Activated CD4-positive, alpha-beta T cell treated with anti-CD3 and anti-CD28 coated beads for 36 hours (primary cell): ENCODE measurements at places on chromosomes 11 and 22. TPM values are rescaled to one million over a fixed set of nuclear protein-coding genes. Genes with fewer than 3 reads are reported as not detected.
A peak's percentile ranks its signal among the peaks of the same experiment; 100 is the strongest.

DNA sequence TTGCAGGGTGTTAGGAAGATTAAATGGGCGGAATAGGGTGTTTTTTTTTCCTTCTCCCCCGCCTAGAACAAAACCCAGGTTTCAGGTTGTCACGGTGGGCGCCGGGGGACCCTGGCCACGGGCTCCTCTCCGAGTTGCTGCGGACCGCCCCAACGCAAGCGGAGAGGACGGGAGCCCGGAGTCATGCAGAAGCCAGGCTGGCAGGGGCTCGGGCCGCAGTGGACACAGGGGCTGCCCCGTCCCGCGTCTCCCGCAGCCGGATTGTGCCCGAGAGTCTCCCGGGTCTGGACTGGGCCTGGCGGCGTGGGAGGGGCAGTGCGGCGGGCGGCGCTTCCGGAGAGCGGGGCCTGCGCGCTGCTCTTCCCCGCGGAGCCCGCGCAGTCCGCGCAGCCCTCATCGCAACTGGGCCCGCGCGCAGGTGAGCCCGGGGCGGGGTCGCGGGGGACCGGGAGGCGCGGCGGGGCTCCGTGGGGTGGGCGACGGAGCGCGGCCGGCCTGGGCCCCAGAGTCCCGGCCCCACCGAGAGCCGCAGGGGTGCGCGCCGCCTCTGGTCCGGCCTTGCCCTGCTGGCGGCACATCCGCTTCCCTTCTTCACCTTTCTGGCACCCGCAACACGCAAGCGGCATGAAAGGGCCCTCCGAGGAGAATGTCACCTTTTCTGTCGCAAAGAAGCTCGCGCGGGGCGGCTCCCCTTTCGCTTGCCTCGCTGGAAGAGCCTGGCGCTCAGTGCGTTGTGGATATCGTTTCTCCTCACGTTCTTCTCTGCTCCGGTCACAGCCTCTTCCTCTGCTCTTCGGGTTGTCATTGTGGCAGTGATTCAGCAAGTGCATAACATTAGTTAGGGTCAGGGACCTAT is at the start of gene TIRAP:
TIRAP (plus strand) TSS at position 358 of the 856 bp plus-strand sequence. CDS start 7,802 bp downstream, outside the sequence.
- peaks cover 46% of the 10 kb centered on the region for H3K4me1 ChIP-seq
- peak within 1 kb of the TSS; percentile 81 for H3K4me3 ChIP-seq
- no peaks in the 10 kb centered on the region for H3K27me3 ChIP-seq
- H3K36me3 ChIP-seq, result peaks cover 6% of the 10 kb centered on the region
- peak; percentile 76 for DNase-seq

DNA sequence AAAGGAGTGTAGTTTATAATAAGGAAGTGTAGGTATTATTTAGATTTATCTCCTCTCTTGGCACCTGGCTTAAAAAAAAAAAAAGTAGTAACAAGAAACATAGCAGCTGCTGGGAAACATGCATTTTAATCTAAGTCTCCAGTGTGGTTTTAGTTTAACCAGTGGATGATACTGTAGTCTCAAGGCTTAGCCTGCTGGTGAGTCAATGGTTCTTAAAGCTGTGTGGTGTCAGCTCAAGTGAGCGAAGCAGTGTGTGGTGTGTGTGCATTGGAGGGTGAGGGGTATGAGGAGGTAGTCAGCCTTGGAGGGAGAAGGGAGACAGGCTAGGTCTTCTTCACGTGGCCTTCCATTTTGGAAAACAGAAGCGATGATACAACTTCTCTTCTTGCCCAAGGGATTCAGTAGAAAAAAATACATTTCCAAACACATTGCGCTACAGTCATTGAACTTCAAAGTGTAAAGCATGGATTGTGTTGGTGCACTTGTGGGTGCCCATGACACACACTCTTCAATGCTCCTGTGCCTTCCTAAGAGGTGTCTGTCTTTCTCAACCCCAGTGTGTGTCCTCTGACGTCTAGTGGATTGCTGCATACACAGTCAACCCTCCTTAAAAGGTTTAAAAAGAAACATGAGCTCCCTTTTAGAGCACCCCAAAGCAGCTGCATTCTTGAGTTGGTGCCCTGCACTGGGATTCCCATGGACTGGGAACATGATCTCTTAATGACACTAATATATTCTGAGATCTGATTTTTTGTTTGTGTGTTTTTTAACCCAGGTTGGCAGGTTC is 40.1 kb downstream of the ZBTB16 start:
- no peak for DNase-seq
- H3K4me3 ChIP-seq, result no peak overlapping the region
- H3K27me3 ChIP-seq, result no peaks in the 10 kb centered on the region
- H3K36me3 ChIP-seq, result no peaks in the 10 kb centered on the region
- no peak overlapping the region for H3K27ac ChIP-seq
- H3K4me1 ChIP-seq, result peaks cover 32% of the 10 kb centered on the region

- no peak overlapping the region for H3K4me3 ChIP-seq
- peaks cover 21% of the 10 kb centered on the region for H3K27me3 ChIP-seq
- no peak overlapping the region for H3K27ac ChIP-seq
- DNase-seq, result no peak
Measured at GRCh38 chr11:125369808-125370207, 126.3 kb downstream of the FEZ1 start.

DNA sequence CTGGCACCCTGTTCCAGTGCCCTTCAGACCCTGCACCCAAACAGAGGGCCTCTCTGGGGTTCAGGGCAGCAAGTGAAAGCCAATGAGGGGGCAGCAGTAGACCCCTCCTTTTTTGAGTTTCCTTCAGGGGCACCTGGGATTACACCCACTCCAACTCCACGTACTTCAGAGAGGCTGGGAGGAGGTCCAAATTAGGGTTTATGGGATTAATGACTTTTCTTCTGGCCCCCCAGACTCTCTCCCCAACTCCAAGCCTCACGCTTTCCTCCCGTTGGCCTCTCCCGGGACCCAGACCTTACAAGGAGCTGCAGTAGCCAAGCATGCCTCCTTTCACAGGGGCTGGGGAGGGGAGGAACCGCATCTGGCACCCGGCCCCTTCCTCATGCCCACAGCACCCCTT is 101.7 kb downstream of the NECTIN1 start:
- DNase-seq, result no peak
- no peak overlapping the region for H3K4me3 ChIP-seq
- no peaks in the 10 kb centered on the region for H3K36me3 ChIP-seq
- no peak overlapping the region for H3K27ac ChIP-seq

GRCh38 chr11:120383518-120384155 is 47.4 kb downstream of the ARHGEF12 start:
- no peak for DNase-seq
- H3K4me1 ChIP-seq, result no peaks in the 10 kb centered on the region
- H3K4me3 ChIP-seq, result no peak overlapping the region
- no peak overlapping the region for H3K27ac ChIP-seq

DNA sequence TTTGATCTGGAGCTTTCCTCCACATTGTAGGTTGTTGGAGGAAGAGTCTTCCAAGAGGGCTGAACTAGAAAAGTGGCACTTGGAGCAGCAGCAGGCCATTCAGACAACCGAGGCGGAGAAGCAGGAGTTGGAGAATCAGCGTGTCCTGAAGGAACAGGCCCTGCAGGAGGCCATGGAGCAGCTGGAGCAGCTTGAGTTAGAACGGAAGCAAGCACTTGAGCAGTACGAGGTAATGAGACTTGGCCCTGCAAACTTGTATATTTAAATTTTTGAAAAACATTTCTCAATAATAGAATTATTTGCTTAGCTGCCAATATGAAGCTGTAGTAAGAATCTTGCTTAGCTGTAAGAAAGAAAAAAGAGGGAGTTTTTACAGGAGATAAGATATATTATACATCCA is 84.0 kb downstream of the SWAP70 start:
- H3K4me3 ChIP-seq, result no peak overlapping the region
- H3K27me3 ChIP-seq, result no peaks in the 10 kb centered on the region
- H3K27ac ChIP-seq, result no peak overlapping the region
- peaks cover 15% of the 10 kb centered on the region for H3K4me1 ChIP-seq

HBG1 gene
- not detected for total RNA-seq

YPEL1 gene
- 1.5 TPM for total RNA-seq

CAVIN3 gene
- 25.5 TPM for total RNA-seq

FGF3 gene
- not detected for total RNA-seq

ZNF70 gene
- 1.7 TPM for total RNA-seq

BTBD18 gene
- not detected for total RNA-seq
